ENCODE measurements at places on chromosomes 4 and X.

GRCh38 chr4:163165217-163166017, 1.3 kb downstream of the NAF1 start:
- no peak for DNase-seq

DNA sequence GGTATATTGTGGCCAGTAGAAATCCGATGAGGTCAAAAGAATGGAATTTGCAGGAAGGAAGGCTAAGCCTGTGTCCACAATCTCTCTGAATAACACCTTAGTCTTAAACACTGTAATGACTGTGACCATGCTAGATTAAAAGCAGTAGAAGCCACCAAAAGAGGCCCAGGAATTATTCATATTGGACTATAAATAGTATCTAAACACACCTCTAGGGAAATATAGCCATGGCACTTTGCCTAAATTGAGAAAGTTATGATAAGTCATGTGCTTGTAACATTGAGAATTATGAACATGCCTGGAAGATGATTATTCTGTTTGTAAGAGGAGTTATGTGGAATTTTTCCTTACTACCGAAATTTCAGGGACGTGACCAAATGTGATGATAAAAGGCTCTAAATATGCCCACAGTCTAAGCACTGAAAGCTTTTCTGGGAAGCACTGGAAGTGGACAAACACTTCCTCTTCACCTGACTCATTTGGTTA, 298.5 kb downstream of the KCTD8 start:
- DNase-seq: no peak

GRCh38 chr4:188262464-188262863, 123.2 kb downstream of the TRIML1 start:
- DNase-seq: no peak

DNA sequence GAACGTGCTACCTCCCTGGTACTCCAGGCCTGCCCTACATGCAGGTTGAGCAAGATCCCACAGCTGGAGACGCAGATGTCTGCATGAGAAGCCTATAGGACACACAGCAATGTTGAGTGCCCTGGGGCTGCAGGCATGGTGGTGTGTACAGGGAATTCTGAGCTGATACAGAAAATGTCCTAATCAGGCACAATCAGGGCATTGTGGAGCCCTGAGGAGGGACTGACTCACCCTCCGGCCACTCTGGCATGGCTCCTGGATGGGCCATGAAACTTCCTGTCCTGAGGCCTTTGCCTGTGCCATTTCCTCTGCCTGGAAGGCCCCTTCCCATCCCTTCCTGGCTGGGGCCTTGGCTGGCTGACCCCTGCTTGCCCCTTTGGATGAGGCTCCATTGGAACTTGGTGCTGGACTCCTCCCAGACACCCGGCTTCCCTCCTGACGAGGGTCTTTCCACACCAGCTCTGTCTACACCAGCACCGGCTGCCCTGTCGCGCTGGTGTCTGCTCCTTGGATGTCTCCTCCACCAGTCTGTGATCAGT, 16.7 kb upstream of the AFAP1 start:
- no peak for DNase-seq

GRCh38 chr4:175633310-175633709, 178.8 kb downstream of the GPM6A start:
- DNase-seq: no peak

DNA sequence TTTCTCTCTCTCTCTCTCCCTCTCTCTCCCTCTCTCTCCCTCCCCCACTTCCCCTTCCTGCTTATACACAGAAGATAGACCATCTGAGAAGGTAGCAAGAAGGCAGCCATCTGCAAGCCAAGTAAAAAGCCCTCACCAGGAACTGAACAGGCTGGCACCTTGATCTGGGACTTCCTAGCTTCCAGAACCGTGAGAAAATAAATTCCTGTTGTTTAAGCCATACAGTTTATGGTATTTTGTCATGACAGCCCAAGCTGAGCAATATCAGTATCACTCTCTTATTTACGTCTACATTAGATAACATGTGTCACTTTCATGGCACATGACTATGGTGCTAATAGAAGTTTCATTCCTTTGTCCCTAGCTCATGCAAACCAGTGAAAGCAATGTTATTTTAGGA, 581.1 kb downstream of the INPP4B start:
- DNase-seq: no peak

- DNase-seq: no peak
Observed at GRCh38 chr4:40316333-40316781, 18.8 kb upstream of the CHRNA9 start.

GRCh38 chrX:30495468-30495867, 82.1 kb downstream of the TASL start:
- no peak for DNase-seq

GRCh38 chr4:54632537-54632936, 25.2 kb upstream of the KIT start:
- no peak for DNase-seq

DNA sequence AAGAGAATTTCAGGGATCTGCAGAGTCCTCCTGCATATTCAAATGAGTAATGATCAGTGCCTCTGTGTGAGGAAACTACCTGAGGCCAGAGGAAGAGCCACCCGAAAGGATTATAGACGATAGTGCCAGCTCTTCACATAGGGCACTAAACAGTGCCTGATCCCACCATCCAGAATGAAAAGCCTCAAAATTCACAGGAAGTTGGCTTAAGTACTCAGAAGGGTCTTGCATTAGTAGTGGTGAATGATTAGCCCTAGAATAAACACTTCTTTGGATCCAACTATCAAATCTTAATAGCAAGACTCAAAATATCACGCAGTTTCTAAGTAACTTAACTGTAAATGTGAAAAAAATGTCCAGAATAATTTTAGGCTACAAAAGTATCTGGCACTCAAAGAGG, 324.4 kb downstream of the ZNF674 start:
- DNase-seq: no peak

GRCh38 chr4:98176531-98176930, 33.3 kb upstream of the STPG2 start:
- DNase-seq: no peak

DNA sequence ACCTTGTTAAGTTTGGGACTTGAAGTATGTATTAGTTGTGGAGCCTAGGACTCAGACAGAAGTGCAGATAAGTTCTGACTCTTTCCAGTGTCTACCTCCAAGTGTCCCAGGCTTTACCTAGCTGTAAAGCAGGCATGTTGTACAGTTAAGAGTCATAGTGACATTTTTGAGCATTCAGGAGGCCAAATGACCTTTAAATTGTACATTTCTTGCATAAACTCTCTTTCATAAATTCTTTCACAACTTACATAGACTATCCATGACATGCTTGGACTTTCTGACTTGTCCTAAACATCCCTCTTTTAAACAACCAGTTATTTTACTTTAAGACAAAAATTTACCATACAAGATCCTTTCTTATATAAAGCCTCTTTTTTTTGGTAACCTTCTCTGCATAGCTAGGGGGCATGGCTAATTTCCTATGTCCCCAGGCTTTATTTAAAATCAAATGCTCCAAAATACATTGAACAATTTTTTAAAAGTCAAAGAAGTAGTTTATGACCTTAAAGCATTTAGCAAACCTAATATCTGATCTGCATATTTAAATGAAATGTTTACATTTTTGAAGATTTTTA, 40.1 kb upstream of the UGT8 start:
- peak; percentile 15 for DNase-seq

DNA sequence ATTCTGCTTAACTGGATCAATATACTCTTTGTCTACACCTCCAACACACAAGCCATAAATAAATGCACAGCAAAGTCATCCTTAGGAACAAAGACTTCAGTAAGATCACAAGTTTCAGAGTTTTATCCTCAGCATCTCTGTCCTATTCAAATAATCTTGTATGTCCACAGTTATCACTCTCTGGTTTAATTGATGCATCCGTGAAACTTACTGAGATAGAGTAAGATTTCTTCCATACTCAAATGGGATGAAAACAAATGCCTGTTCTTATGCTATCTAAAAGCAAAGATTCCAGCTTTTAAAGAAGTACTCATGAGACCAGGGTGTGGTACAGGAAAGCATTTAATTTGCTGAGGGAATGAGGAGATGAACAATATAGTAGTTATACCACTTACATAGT, 184.6 kb upstream of the SLC7A11 start:
- no peak for DNase-seq

- DNase-seq: no peak
Observed at GRCh38 chr4:81620442-81620841, 148.7 kb upstream of the RASGEF1B start.

- DNase-seq: peak; percentile 81
Observed at GRCh38 chr4:140019619-140020347, 134.2 kb downstream of the MAML3 start.

DNA sequence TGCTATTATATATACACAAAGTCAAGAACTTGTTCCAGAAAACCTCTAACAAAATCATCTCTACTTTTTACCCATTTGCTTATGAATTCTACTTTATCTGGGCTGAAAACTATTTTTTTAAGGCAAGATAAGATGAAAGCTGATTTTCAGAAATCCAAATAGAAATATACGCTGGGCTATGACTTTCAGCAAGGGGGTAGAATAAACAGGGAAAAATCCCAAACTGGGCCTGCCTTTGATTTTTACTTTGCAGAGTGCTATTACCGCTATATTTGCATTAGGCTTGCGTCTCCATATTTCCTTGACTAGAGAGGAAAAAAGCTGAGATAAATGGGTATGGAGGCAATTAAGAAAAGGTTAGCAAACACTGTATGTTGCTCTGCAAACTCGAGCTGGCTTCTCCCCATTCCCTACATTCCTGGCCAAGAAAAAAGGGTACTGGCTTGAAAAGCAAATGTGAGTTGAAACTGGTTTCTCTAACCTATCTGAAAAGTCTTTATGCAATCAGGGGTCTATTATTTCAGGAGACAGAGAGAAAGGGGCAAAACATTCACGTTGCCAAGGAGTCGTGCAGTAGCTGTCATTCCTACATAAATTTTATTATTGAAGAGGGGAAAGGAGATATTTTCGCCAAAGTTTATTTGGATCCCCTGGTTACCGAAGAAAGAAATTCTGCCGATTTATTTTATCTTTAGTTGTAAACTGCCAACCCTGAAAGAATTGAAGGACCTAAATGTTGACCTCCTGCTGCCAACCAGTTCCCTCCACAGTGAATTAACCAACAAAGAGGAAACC, 2.2 kb downstream of the TMEM47 start:
- peak; percentile 9 for DNase-seq

GRCh38 chr4:184932343-184932742, 85.9 kb upstream of the HELT start:
- no peak for DNase-seq

- no peak for DNase-seq
Observed at GRCh38 chr4:87228262-87228860, 7.9 kb upstream of the KLHL8 start.

DNA sequence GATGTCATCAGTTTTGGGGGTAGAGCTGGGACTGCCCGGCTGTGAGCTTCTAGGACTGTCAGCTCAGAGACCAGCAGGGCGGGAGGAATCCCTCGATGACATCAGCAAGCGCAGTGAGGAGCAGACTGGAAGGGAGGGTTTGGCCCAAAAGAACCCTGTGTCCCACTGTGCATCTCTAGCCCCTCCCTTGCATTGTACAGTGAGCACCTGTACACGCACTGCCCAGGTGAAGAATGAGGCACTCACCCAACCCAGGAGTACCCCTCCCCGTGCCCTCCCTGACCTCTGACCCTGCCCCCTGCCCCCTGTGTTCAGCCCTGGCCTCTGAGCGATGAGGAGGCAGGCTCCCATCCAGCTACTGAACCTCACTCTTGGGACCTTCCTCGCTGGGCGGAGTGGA, 92.9 kb downstream of the HMX1 start:
- no peak for DNase-seq

DNA sequence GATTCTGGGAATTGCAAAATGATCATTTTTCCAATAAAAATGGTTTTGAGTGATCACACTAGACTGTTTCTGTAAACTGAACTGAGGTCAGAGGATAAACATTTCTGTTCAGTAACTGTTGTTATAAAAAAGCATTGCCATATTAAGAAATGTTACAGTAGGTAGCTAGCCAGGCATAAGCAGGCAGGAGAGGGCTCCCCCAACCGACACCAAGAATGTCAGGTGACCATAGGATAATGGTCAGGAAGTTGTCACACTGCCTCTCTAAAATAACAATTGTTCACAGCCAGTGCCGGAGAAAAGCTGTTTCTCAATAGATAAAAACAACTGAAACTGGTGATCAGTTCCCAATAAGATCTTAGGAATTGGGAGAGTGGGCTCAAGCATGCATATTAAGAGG, 306.2 kb upstream of the SLIT2 start:
- no peak for DNase-seq

DNA sequence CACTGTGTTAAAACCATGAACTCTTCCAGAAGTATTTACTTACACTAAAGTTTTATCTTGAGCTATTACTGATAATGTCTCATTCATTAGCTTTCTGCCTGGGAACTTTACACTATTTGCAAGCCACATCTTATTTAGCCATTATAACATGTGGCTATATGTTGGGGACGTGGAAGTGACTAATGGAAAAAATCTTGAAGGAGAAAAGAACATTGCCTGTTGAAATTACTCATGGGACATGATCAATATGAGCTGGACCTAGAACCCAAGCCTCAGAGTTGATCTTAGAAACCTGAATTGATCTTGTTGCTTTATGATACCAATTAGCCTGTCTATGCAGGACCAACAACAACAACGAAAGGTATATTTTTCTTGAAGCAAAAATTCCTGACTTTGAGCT, 22.5 kb upstream of the ARHGAP6 start:
- no peak for DNase-seq

DNA sequence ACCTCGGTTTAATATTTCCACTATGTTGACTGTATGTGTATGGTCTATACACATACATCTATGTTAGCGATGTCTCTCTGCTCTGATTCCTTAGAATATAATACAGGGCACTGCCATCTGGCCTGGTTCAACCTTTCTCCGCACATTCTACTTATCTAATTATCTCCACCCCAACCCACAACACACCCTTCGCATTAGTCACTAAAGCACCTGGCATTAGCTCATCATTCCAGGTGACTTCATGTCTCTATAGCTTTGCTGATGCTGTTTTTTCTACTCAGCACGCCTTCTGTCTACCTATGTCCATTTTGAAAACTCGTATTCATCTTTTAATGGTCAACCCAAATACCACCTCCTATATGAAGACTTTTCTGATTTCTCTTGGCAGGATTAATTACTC, 425.2 kb upstream of the RASGEF1B start:
- peak; percentile 57 for DNase-seq

- no peak for DNase-seq
Observed at GRCh38 chrX:48826135-48826875, at the start of gene ERAS. ERAS (plus strand) TSS chrX:48826513; CDS start chrX:48829124, 2,611 bp downstream.

GRCh38 chr4:148054275-148054674, 322.4 kb downstream of the ARHGAP10 start:
- peak; percentile 18 for DNase-seq

- DNase-seq: no peak
Observed at GRCh38 chr4:177546745-177547144, 104.5 kb upstream of the AGA start.

DNA sequence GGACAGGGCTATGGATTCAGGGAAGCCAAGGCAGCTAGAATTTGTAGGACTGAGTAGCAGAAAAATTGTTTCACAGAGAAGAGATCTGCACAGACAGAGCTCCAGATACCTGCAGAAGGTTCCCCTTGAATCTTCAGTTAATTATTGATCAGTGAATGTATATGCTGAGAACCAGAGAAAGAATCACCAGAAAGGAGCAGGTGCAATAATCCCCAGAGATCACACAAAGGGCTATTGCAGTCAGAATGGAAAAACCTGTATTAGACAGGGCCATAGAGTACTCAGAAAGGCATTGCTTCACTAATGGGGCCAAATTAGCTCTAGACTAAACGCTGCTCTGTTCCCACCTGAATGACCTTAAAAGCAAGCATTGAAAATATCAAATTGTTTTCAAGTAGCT, 35.5 kb upstream of the SMAD1 start:
- no peak for DNase-seq

- no peak for DNase-seq
Observed at GRCh38 chrX:82945332-82945731, 562.8 kb upstream of the POU3F4 start.
